ENCODE measurements at places on chromosomes 12 and 14. TPM values are rescaled to one million over a fixed set of nuclear protein-coding genes. Genes with fewer than 3 reads are reported as not detected.

The SLC4A8 gene
- 0.71 TPM for total RNA-seq

DNA sequence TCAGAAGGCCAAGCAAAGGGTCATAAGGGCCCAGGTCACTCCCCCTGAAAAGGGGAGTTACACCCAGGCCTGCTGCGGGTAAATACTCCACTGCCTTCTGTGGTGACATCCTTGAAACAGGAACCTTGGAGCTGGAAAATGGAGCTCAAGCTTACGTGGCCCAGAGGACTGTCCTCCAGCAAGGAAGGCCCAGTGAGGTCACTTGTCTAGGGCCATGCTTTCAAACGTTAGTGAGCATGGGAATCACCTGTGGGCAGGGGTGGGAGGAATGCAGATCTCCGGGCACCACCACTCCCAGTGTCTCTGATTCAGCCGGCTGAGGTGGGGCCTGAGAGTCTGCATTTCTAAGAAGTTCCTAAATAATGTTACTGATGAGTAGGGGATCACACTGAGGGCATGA, 140.5 kb upstream of the CCND2 start:
- no peaks in the 10 kb centered on the region for H3K27me3 ChIP-seq
- H3K4me3 ChIP-seq, result no peak overlapping the region
- H3K27ac ChIP-seq, result no peak overlapping the region
- H3K4me1 ChIP-seq, result no peaks in the 10 kb centered on the region
- no peaks in the 10 kb centered on the region for H3K36me3 ChIP-seq
- no peak for DNase-seq

DNA sequence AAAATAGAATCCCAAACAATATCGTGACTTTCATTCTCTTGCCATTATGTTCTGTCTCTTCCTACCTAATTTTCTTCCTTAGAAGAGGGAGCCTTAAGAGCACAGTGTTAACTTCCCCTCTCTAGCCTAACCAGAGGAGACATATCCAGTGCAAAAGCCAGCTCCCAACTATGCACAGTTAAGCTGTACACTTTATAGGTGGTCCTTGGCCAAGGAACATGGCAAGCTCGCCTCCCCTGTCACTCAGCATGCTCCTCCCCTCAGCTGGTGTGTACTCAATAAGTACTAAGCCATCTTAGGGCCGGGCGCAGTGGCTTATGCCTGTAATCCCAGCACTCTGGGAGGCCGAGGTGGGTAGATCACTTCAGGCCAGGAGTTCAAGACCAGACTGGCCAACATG, 255.1 kb upstream of the TMPO start:
- DNase-seq, result no peak
- H3K27me3 ChIP-seq, result no peaks in the 10 kb centered on the region
- H3K36me3 ChIP-seq, result no peaks in the 10 kb centered on the region
- no peaks in the 10 kb centered on the region for H3K4me1 ChIP-seq

- no peaks in the 10 kb centered on the region for H3K36me3 ChIP-seq
- no peaks in the 10 kb centered on the region for H3K27me3 ChIP-seq
- peaks cover 12% of the 10 kb centered on the region for H3K4me1 ChIP-seq
- DNase-seq, result no peak
- H3K4me3 ChIP-seq, result no peak overlapping the region
Observed at GRCh38 chr14:91298576-91298975, 54.1 kb upstream of the GPR68 start.

- no peaks in the 10 kb centered on the region for H3K36me3 ChIP-seq
- H3K4me1 ChIP-seq, result peaks cover 14% of the 10 kb centered on the region
- no peaks in the 10 kb centered on the region for H3K27me3 ChIP-seq
- no peak overlapping the region for H3K27ac ChIP-seq
Observed at GRCh38 chr12:67533159-67533558, 115.4 kb upstream of the DYRK2 start.

The KCNH3 gene
- not detected for total RNA-seq

DNA sequence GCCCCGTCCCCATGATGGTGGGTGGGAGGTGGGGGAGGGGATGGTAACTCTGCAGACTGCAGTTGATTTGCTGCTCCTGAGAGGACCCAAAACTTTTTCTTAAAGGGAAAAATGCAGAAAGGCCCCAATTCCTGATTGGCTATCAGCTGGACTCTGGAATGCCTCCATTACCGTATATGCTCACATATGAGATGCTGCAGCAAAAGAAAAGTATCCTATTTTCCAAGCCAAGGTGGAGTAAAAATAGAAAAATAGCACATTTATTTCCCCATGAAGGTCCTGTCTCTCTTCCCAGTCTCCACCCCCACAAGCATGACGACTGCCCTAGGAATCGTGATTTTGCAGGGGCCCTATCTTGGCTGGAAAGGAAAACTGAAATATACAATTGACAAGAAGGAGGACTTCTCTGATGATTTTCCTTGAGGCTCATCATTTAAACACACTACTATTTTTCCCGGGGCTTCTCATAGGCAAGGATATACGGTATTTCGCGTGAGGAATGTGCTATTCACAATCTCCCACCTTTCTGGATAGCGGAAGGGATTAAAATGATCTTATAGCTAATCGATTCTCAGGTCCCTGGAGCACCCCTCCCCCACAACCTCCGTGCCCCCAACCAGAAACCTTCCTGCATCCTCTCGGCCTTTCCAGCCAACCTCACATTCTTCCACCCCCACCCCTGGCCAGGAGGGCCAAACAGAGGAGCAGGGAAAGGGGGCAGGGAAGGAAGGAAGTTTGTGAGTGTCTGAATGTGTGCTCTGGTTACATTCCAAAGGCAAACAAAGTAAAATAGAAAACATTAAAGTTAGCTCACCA, 138.9 kb upstream of the CCND2 start:
- H3K27me3 ChIP-seq, result no peaks in the 10 kb centered on the region
- DNase-seq, result peak; percentile 12
- H3K4me3 ChIP-seq, result no peak overlapping the region
- H3K27ac ChIP-seq, result no peak overlapping the region
- H3K36me3 ChIP-seq, result no peaks in the 10 kb centered on the region

GRCh38 chr12:34347367-34347766, 325.1 kb downstream of the ALG10 start:
- DNase-seq, result no peak
- H3K27me3 ChIP-seq, result peaks cover 9% of the 10 kb centered on the region
- H3K36me3 ChIP-seq, result no peaks in the 10 kb centered on the region
- no peaks in the 10 kb centered on the region for H3K4me1 ChIP-seq
- no peak overlapping the region for H3K4me3 ChIP-seq
